ENCODE measurements at places on chromosomes 3 and 15. TPM values are rescaled to one million over a fixed set of nuclear protein-coding genes. Genes with fewer than 3 reads are reported as not detected.

MCCC1 gene
- 25.4 TPM for total RNA-seq

SLC35A5 gene
- 16.3 TPM for total RNA-seq

CLDN16 gene
- not detected for total RNA-seq

GOLGA8N gene
- 4.1 TPM for total RNA-seq

PEX5L gene
- total RNA-seq: 0.12 TPM

TTLL13 gene
- total RNA-seq: 1.4 TPM

IGF1R gene
- 35.3 TPM for total RNA-seq

ROBO1 gene
- total RNA-seq: 0.05 TPM

CCR3 gene
- total RNA-seq: not detected

FILIP1L gene
- 1.4 TPM for total RNA-seq

DNAH12 gene
- total RNA-seq: not detected

HCN4 gene
- not detected for total RNA-seq

CPNE9 gene
- 0.17 TPM for total RNA-seq

ROPN1B gene
- not detected for total RNA-seq

SNRPN gene
- 35.4 TPM for total RNA-seq

MUC4 gene
- total RNA-seq: 0.90 TPM

PLSCR2 gene
- not detected for total RNA-seq

CCRL2 gene
- 1.7 TPM for total RNA-seq

ROBO2 gene
- total RNA-seq: not detected

EFCC1 gene
- total RNA-seq: 0.37 TPM

TPRG1 gene
- total RNA-seq: 25.9 TPM

ZNF502 gene
- 0.82 TPM for total RNA-seq

KLHL6 gene
- total RNA-seq: 44.9 TPM

PEX11A gene
- total RNA-seq: 2.1 TPM

Data from activated CD4-positive, alpha-beta T cell treated with anti-CD3 and anti-CD28 coated beads, Interleukin-2, amount 10 ng/mL, durations not matched to agents 24 days and 14 days (primary cell).